ENCODE measurements at places on chromosomes 5 and 9. TPM values are rescaled to one million over a fixed set of nuclear protein-coding genes. Genes with fewer than 3 reads are reported as not detected.

GRCh38 chr9:124617477-124618141, 110.4 kb upstream of the NR5A1 start:
- H3K27me3 ChIP-seq: peaks cover 14% of the 10 kb centered on the region
- DNase-seq: peak; percentile 67
- peak overlapping the region; percentile 1 for H3K27ac ChIP-seq
- H3K4me3 ChIP-seq: no peak overlapping the region
- no peaks in the 10 kb centered on the region for H3K36me3 ChIP-seq
- H3K4me1 ChIP-seq: no peaks in the 10 kb centered on the region

Gene PTPN3
- total RNA-seq: 1.4 TPM

DNA sequence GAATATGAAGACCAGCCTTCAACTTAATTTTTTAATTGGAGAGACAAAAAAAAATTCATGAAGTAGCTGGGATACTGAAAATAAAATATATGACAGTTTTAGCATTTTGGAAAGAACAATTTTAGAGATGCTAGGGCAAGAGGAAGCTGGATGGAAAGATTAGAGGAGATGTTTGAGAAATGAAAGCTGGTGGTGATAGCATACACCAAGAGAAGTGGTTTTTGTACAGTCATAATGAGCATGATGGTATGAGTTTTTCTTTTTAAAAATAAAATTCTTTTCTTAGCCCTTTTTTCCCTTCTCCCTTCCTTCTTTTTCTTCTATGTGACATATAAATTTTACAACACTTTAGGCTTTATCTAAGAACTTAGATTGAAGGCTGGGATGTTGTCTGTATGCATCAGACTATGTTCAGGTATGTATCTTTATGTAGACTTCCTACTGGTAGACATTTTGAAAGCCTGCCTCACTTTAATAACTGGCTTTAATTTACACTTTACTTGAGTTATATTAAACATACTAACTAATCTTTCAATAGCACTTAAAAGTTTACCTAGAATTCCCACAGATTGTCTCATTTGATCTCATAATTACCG, 522.5 kb downstream of the TLE4 start:
- DNase-seq: no peak
- peaks cover 18% of the 10 kb centered on the region for H3K27me3 ChIP-seq
- peak overlapping the region; percentile 75 for H3K27ac ChIP-seq
- H3K4me3 ChIP-seq: peak overlapping the region; percentile 14
- peaks cover 4% of the 10 kb centered on the region for H3K36me3 ChIP-seq
- peaks cover 22% of the 10 kb centered on the region for H3K4me1 ChIP-seq

DNA sequence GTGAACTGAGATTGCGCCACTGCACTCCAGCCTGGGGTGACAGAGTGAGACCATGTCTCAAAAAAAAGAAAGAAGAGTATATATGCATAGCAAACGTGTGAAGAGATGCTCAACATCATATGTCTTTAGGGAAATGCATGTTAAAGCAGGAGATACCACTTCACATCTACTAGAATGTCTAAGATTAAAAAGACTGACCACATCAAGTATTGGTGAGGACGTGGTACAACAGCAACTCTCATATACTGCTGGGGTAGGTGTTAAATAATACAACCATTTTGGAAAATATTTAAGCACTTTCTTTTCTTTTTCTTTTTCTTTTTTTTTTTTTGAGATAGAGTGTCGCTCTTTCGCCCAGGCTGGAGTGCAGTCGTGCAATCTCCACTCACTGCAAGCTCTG, 1.6 kb upstream of the TBC1D13 start:
- no peak overlapping the region for H3K27ac ChIP-seq
- H3K4me1 ChIP-seq: peaks cover 26% of the 10 kb centered on the region
- DNase-seq: no peak
- H3K4me3 ChIP-seq: no peak overlapping the region

Gene LPAR1
- not detected for total RNA-seq

DNA sequence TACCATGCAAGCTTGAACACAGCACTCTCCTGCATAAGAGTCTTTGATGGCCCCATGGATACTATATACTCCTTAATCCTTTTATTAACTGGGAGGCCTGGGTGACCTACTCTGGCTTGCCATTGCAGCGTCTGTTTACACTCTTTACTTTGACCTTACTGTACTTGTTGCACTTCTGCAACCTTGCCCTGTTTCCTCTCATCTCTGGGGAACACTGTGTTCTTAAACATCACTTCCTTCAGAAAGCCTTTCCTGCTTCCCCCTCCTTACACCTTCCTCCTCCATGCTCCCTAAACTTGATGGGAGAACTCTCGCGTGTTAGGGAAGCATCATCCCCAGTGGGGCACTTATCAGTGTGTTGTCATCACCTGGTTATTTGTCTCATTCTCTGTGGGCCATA, 222.3 kb downstream of the NR3C1 start:
- DNase-seq: no peak
- peaks cover 16% of the 10 kb centered on the region for H3K36me3 ChIP-seq
- H3K27ac ChIP-seq: no peak overlapping the region
- H3K27me3 ChIP-seq: no peaks in the 10 kb centered on the region
- H3K4me1 ChIP-seq: peaks cover 17% of the 10 kb centered on the region
- no peak overlapping the region for H3K4me3 ChIP-seq

GRCh38 chr9:136061405-136061804, 33.7 kb downstream of the NACC2 start:
- peaks cover 2% of the 10 kb centered on the region for H3K36me3 ChIP-seq
- no peak overlapping the region for H3K4me3 ChIP-seq
- H3K27ac ChIP-seq: no peak overlapping the region
- H3K27me3 ChIP-seq: no peaks in the 10 kb centered on the region

Gene LCN15
- total RNA-seq: not detected

DNA sequence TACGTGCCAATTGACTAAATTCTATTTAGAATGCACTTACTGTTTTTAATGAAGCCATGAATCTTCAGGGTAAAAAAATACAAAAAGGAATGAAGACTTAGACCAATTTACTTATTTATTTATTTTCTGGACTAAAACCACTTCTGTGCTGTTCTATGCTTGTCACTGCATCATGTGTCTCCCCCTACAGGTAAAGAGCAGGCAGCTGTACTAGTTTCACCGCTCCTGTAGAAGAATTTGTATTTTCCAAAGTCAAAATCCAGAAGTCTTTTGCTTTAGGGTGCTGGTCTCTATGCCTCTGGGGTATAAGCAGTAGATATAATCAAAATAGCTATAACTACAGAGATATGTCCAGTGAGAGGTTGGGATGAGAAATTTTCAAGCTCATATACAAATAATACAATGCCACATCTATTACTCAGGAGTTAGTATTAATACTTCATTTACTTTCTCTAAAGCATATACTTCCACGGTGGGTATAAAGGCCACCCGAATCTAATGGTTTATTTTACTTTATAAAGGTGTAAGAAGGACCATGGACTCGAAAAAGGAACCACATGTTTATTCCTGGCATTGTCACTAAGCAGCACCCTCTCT, 591.5 kb downstream of the RAB3C start:
- no peaks in the 10 kb centered on the region for H3K27me3 ChIP-seq
- DNase-seq: peak; percentile 8
- H3K27ac ChIP-seq: no peak overlapping the region
- H3K36me3 ChIP-seq: no peaks in the 10 kb centered on the region
- H3K4me3 ChIP-seq: no peak overlapping the region

GRCh38 chr9:134726722-134727034, 85.1 kb downstream of the COL5A1 start:
- no peak for DNase-seq
- H3K27me3 ChIP-seq: peaks cover 15% of the 10 kb centered on the region
- no peak overlapping the region for H3K4me3 ChIP-seq
- H3K36me3 ChIP-seq: no peaks in the 10 kb centered on the region
- peaks cover 6% of the 10 kb centered on the region for H3K4me1 ChIP-seq

GRCh38 chr5:141493500-141494422, 4.9 kb downstream of the PCDHGC5 start:
- no peak for DNase-seq
- no peak overlapping the region for H3K27ac ChIP-seq
- H3K4me1 ChIP-seq: peaks cover 2% of the 10 kb centered on the region
- H3K4me3 ChIP-seq: no peak overlapping the region

- H3K4me1 ChIP-seq: peaks cover 25% of the 10 kb centered on the region
- H3K27me3 ChIP-seq: no peaks in the 10 kb centered on the region
- peaks cover 44% of the 10 kb centered on the region for H3K36me3 ChIP-seq
- peak overlapping the region; percentile 18 for H3K27ac ChIP-seq
- no peak for DNase-seq
These were observed 8.2 kb downstream of the PHYKPL start for GRCh38 chr5:178224403-178224802.

DNA sequence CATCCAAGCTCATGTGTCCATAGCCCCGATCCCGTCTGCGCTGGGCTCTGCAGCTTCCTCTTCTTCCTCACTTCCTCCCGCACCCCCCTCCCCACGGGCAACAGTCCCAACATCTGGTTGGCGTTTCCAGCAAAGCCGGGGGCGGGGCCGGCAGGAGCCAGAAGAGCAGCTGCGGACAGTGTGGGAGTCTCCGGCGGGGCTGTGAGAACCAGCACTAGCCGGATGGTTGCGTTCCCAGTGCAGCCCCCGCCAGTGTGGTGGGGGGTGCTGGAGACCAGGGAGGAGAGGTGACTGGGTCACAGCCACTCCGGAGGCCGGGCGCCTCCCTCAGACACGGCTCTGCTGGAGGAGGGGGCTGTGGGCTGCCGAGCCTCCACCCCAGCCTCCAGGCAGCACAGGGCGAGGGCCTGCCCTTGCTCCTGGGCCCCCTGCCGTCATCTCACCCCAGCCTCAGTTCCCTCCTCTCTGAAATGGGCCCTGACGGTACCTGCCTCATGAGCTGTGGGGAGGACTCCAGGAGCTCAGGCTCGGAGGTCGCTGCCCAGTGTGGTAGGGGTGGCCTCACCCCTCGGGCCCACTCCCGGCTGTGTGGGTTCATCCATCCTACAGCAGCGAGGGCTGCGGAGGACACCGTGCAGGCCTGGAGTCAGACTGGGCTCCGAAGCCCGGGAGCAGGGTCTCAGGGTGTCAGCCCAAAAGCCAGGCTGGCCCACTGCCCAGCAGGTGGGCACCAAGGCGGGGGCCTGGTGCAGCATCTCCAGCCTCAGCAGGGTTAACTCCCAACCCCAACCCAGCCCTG, 41.5 kb upstream of the NOTCH1 start:
- H3K36me3 ChIP-seq: no peaks in the 10 kb centered on the region
- no peak for DNase-seq
- H3K4me1 ChIP-seq: peaks cover 16% of the 10 kb centered on the region

Gene TTC39B
- total RNA-seq: 17.3 TPM

DNA sequence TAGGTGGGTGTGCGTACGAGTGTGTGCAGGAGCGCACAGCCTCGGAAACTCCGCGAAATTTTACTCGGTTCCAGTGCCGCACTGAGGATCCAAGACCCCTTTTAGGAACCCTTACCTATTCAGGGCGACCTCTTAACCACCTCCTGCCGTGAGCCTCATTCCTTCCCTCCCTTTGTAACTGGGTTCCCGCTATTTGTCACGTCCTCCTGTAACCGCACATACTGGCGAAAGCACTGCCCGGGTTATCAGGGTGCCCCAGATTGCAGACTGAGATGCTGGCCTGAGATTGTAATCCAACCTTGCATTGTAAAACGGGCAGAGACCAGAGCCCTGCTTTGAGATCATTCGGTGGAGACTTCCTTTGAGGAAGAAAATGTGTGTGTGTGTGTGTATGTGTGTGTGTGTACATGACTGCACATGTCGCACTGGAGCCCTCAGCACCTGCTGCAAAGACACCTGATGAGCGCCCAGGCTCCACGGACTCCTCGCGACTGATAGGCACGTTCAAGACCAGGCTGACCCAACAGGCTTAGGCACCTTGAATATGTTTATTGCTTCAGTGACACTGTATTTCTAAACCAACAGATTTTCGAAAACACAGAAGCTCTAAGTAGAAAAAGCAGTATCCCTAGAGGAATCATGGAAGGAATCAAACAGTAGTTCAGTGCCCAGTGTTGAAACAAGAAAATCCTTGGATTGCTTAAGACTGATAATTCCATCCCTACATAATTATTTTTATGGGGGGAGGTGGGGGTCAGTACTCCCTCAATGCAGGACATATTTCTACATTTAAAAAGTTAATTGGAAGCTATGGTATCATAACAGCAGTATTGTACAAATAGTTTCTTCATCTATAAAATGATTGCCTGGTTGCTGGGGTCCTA, 86.5 kb upstream of the TNFAIP8 start:
- H3K4me3 ChIP-seq: peak overlapping the region; percentile 93
- peak; percentile 27 for DNase-seq
- peak overlapping the region; percentile 93 for H3K27ac ChIP-seq
- peaks cover 39% of the 10 kb centered on the region for H3K36me3 ChIP-seq
- H3K4me1 ChIP-seq: peaks cover 52% of the 10 kb centered on the region
- H3K27me3 ChIP-seq: no peaks in the 10 kb centered on the region

DNA sequence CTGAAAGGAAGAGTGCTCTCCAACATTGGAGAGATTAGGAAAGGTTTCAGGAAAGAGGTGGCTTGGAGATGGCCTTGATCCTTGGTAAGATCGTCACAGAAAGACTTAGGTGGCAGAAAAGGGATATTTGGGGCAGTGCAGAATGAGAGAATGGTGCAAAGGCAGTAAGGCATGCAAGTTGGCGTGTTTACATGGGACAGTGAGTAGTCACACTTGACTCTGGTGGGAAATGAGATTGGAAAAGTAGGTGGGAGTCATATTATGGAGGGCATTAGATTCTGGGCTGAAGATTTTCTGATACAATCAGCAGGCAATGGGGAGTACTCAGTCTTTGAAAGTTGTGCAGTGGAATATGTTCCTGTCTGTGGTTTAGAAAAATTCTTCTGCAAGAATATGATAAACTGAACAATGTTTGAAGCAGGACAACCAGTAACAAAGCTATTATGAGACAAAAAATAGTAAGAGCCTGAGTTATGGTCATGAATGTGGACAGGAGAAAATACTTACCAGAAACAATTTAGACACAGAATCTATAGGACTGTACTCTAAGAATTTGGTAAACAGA, 76.2 kb upstream of the ANKRD55 start:
- no peak overlapping the region for H3K27ac ChIP-seq
- peaks cover 8% of the 10 kb centered on the region for H3K36me3 ChIP-seq
- H3K4me3 ChIP-seq: no peak overlapping the region
- no peaks in the 10 kb centered on the region for H3K4me1 ChIP-seq
- no peaks in the 10 kb centered on the region for H3K27me3 ChIP-seq
- DNase-seq: no peak

Gene PRDM9
- total RNA-seq: not detected

- no peak for DNase-seq
- peaks cover 8% of the 10 kb centered on the region for H3K4me1 ChIP-seq
- H3K27me3 ChIP-seq: no peaks in the 10 kb centered on the region
- no peaks in the 10 kb centered on the region for H3K36me3 ChIP-seq
- no peak overlapping the region for H3K4me3 ChIP-seq
These were observed 18.7 kb downstream of the PCDHGC5 start for GRCh38 chr5:141507387-141508091.

DNA sequence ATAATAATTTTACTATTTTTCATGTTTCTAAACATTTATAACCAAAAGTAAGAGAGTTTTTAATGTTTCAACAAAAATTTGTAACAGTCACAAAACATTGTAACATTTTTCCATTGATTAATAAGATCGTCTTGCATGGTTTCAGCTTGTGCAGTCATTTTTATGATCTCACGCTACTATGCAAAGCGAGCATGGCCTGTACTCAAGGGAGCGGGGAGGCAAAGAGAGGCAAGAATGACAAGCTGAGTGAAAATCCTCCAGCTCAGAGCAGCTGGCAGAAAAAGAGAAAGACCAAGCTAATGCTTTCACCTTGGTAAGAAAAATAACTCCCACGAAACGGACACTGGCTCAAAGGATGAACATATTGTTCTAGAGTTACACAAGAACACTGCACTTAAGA, 90.0 kb upstream of the SV2C start:
- no peak overlapping the region for H3K4me3 ChIP-seq
- DNase-seq: no peak
- H3K27me3 ChIP-seq: peaks cover 12% of the 10 kb centered on the region
- H3K36me3 ChIP-seq: peaks cover 2% of the 10 kb centered on the region

Gene C9orf153
- total RNA-seq: not detected

All from activated naive CD8-positive, alpha-beta T cell treated with anti-CD3 and anti-CD28 coated beads for 36 hours (primary cell).